ENCODE measurements at places on chromosomes 4 and X.

GRCh38 chr4:74013264-74013663 lies 14.8 kb upstream of the CXCL5 start:
- no peak for DNase-seq

- no peak for DNase-seq
Measured at GRCh38 chrX:40331762-40332161, 234.0 kb upstream of the BCOR start.

- no peak for DNase-seq
Measured at GRCh38 chr4:129231945-129232588, 136.1 kb downstream of the C4orf33 start.

GRCh38 chr4:97984545-97985131 lies 158.6 kb downstream of the STPG2 start:
- no peak for DNase-seq

DNA sequence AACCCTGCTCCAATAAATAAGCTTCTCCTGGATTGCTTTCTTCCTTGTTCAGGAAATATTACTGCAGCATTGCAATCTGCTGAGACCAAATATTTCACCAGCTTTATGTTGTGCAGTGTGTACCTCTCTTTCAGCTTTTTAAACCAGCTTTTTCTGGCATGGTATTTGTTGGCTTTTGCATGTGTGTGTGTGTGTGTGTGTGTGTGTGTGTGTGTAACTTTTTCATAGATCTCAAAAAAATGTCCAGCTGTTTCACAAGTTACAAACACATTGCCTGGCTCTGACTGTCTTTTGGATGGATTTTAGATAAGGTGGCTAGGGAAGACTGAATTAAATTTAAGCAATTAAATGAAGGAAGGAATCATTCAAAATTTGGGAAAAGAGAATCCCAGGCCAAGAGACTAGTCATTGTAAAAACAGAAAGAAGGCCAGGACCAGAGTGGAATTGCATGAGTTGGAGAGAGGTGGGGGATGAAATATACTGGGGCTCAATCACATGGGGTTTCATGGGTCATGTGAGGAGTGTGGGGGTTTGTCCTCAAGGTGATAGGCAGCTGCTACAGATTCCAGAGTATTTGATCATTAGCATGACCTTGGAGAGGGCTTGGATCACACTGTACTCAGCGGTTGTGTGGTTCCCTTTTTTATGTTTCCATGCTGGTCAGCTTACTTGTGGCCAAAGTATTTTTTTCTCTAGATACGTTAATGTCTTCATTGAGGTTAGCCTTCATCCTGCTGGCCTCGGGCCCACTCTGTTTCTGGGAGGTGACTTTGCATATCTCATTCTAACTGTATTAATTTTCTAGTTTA lies 357.7 kb upstream of the BOD1L1 start:
- DNase-seq: no peak

- DNase-seq: no peak
Measured at GRCh38 chr4:124710015-124710741, 2.4 kb downstream of the ANKRD50 start.
